Hindlimb muscle (tissue), 1 donor: ENCODE measurements at places on chromosomes 16 and 17. TPM values are rescaled to one million over a fixed set of nuclear protein-coding genes. Genes with fewer than 3 reads are reported as not detected.

Gene NPB
- polyA plus RNA-seq = 0.96 TPM

Gene ALOX12
- 0.79 TPM for polyA plus RNA-seq

DNA sequence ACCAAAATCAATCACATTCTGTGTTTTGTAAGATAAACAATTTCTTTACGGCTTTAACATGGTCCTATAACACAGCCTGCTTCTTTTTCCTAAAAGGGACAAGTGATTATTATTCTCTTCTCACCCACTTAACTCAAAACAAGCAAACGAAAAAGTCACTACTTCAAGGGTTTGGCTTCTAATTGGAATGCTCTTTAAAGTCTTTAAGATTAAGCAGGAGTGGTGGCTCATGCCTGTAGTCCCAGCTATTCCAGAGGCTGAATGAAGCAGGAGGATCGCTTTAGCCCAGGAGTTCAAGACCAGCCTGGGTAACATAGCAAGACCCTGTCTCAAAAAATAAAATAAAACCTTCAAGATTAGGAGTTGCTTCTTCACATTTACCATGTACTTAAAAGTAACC lies 66.6 kb upstream of the CNEP1R1 start:
- DNase-seq = no peak

DNA sequence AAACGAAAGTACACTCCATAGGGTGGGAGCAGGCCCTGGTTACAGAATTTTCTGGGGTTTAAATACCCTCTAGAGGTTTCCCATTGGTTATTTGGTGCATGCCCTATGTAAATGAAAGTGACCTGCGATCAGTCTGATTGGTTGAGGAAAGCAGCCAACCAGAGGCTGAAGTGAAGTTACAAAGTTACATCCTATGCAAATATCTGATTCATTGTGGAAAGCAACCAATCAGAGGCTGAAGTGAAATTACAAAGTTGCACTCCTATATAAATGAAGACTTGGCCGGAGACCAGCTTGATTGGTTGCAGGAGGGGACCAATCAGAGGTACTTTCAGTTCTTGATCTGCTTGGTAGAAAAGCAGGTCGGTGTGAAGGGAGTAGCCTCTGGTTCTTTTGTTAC lies 24.4 kb downstream of the NAA60 start:
- DNase-seq = no peak

DNA sequence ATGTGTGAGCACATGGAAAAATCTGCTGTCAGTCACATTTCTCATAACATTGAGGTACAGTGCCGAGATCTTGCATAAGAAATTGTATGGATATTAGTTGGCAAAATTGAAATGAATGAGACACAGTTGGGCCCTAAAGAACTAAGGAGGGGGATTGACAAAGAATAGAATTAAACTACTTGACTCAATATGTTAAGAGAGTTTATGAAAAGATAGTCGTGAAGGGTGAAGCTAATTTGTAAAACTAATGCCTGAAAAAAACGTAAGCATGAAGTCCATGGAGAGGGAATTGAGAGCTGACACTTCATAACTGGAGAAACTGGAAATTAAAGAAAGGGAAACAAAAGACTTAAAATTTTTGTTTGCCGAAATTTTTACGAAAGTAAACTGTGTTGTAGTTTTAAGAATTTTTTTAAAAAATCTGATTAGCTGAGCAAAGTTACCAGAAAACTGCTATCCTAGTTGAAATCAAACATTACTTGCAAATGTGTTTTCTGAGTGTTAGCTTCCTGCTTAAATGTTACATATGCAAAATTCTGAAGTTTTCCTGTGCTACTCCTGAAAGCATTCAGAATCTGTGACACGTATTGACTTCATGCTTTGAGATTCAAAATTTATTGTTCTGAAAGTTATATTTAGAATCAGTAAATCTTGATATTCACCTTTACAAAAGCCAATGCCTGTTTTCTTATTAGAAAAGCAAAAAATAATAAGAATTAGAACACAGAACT lies 239.9 kb downstream of the PHKB start:
- no peak for DNase-seq

GRCh38 chr17:11795906-11796305 lies 197.6 kb downstream of the DNAH9 start:
- DNase-seq = no peak

- DNase-seq = no peak
These were observed 22.1 kb downstream of the NUBP1 start for GRCh38 chr16:10765772-10766171.

Gene CCNF
- 7.0 TPM for polyA plus RNA-seq

Gene PRAC2
- polyA plus RNA-seq = not detected

Gene CCDC144A
- 3.8 TPM for polyA plus RNA-seq

GRCh38 chr17:82372249-82373071 lies 895 bp downstream of the UTS2R start:
- DNase-seq = no peak

Gene ERN2
- polyA plus RNA-seq = not detected

DNA sequence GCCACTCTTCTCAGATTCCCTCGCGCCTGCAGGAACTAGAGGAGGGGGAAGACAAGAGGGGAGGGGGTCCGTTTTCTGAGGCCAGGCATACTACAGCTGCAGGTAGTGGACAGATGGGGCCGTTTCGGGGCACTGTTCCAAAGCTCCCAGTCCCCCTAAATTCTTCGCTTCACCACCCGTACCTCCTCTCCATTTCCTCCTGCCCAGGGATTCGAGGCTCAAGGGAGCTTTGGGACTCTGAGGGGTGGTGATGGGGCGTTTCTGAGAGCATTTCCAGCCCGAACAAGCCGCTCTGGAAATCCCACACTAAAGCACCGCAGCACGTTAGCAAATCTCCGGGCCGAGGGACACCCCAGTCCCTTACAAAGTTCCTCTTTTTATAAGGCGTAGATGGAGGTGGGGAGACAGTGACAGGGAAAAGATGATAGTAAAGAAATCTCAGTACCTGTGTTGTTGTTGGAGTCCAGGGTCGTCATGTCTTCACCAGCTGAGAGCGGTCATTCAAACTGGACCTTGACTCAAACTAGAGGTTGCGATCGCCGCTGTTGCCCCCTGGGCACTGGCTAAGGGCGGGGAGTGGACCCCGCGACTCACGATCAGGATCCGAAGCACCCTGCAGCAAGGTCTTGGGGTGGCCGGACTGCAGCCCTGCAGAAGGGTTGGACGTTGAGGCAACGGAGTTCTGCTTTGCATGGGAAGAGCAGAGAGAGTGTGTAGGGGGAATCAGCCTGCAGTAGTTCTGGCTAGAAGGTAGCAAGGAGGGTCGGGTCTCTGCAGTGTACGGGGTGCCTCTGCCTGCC lies 570 bp downstream of the NR1D1 start:
- no peak for DNase-seq

Gene TP53TG3C
- polyA plus RNA-seq = not detected

Gene DNAH9
- 0.90 TPM for polyA plus RNA-seq

GRCh38 chr17:17377071-17377967 lies 74.1 kb downstream of the NT5M start:
- no peak for DNase-seq

- DNase-seq = peak; percentile 2
These were observed 78.9 kb upstream of the EEF2KMT start for GRCh38 chr16:5176505-5176904.

Gene ZDHHC1
- polyA plus RNA-seq = 18.3 TPM

Gene PRSS21
- not detected for polyA plus RNA-seq

- no peak for DNase-seq
These were observed 593 bp downstream of the GFER start for GRCh38 chr16:1984347-1985225.

- DNase-seq = no peak
These were observed 144.5 kb downstream of the RPTOR start for GRCh38 chr17:80689129-80689619.

DNA sequence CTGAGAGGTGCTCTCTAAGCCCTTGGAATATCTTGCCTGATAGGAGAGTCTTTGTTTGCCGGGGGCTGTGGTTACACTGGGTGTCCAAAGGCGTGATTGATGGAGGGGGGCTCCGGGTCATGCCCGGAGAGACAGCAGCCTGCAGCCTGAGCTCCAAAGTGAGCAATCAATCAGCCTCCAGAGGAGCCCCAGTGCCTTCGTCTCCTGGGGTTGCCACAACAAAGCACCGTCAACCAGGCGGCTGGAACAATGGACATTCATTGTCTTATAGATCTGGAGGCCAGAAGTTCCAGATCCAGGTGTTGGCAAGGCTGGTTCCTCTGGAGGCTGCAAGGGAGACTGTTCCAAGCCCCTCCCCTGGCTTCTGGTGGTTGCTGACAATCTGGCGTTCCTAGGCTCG lies 24.0 kb upstream of the GINS2 start:
- no peak for DNase-seq

DNA sequence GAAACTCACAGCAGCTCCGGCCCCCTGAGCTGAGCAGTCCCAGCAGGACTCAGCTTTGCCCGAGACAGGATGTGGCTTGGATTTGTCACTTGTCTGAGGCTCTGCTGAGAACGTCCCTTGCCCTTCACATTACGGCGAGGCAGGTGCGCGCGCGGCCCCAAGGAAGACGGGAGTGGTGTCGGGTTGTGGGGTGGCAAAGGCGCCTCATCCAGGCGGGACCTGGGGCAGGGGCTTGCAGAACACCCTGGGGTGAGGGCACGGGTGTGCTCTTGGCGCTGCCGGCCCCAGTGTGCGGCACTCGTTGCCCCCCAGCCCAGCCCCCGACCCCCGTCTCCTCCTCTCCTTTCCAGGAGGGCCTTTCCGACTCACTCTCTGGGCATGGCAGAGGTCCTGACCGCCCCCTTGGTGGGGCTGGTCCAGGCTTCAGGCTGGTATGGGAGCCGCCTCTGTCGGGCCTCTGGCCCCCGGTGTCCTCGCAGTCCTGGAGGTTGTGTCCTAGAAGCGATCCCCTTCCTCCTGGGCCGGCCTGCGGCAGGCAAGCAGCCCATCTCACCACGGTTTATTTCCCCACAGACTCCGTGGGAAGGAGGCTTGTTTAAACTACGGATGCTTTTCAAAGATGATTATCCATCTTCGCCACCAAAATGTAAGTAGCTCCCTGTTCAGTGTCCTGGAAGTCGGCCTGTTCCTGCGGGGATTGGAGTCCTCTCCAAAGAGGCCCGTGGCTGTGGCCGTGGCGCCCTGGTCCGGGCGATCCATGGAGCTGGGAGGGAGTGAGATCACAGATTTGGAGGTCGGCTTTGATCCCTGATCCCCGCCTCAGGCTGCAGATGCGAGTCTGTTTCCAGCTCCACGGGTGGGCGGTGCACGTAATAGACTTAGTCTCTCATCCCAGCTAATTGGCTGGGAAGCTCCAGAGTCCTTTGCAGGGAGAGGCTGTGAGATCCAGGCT lies 5.9 kb downstream of the UBE2I start:
- DNase-seq = no peak

GRCh38 chr16:57128771-57129389 lies 36.5 kb downstream of the CPNE2 start:
- DNase-seq = no peak

GRCh38 chr16:9706217-9706836 lies 475.9 kb downstream of the GRIN2A start:
- DNase-seq = no peak

DNA sequence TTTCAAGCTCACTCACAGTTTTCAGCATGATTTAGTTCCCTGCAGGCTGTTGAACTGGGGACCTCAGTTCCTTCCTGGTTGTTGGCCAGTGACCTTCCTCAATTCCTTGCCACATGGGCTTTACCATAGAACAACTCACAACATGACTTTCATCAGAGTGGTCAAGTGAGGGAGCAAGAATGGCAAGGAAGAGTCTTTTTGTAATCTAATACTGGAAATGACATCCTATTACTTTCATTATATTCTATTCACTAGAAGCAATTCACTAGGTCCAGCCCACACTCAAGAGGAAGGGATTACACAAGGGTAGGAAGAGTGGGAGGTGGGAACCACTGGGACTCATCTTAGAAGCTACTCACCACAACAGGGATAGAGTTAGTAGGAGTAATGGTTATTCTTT lies 57.6 kb downstream of the SYT17 start:
- no peak for DNase-seq

DNA sequence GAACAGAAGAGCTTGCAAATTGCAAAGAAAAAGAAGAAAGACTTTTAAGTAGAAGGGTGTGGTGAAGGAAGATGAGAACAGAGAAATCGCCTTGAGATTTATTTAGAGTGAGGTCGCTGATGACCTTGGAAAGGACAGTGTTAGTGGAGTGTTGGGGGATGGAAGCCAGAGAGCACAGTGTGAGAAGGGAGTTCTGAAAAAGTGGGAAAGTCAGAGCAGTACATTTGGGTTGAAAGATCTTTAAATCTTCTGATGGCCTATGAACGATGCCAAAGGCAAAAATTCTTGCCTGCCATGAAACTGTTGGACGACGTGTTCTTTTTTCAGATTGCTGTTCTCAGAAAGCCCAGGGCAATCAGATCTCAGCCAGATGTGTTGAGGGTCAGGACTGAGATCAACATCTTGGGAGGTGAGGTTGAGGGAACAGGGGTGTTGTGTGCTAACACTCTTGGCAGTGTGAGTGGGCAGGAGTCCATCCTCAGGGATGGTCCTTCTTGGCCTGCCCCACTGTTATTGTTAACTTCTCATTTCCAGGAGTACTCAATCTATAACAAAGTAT lies 330.1 kb downstream of the MAP2K6 start:
- DNase-seq = no peak

- DNase-seq = no peak
These were observed 68.1 kb upstream of the LGALS9 start for GRCh38 chr17:27562777-27563455.
